Caco-2 (cell line): ENCODE measurements at places on chromosomes 3 and 15.

DNA sequence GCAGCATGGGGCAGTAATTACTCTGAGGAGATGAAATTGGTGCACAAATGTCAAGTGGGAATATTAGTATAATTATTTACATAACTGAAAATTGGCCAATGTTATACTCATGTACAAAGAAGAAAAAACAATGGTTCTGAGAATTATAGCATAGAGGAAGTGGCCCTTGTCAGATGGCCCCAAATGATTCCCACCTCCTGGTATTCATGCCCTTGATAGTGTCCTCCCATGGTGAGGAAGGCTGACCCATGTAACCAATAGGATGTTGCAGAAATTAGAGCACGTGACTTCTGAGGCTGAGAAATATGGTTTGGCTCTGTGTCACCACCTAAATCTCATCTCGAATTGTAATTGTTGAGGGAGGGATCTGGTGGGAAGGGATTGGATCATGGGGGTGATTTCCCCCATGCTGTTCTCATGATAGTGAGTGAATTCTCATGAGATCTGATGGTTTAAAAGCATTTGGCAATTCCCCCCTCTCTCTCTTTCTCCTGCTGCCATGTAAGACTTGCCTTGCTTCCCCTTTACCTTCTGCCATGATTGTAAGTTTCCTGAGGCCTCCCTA, 368.5 kb downstream of the SHQ1 start:
- no peak for DNase-seq

- no peak for DNase-seq
Measured at GRCh38 chr3:5994651-5995050, 807.1 kb downstream of the EDEM1 start.

DNA sequence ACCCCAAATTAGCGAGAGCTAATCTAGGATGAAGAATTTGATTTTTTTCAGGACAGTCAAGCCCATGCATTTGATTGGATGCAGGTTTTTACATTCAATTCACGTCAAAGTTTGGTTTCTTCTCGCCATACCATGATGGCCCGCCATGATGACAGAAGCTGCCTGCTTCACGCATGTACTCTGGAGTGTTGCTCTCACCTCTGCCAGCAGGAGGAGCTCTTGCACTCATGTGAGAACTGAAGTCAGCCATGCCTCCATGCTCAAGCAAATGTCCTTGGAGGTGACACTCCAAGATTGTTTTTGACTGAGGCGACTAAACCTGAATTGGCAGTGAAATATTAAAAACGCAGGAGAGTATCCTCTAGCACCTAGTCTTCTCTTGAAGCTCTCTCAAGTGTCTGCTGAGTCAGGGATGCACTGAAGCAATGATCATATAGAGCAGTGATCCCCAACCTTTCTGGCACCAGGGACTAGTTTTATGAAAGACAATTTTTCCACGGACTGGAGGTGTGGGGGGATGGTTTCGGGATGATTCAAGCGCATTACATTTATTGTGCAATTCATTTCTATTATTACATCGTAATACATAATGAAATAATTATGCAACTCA, 120.9 kb downstream of the SAMMSON start:
- DNase-seq, result peak; percentile 77

- no peak for DNase-seq
Measured at GRCh38 chr15:70964058-70964457, 71.4 kb downstream of the LRRC49 start.

- no peak for DNase-seq
Measured at GRCh38 chr3:6112546-6112945, 748.4 kb upstream of the GRM7 start.

GRCh38 chr3:14900881-14901873, 46.2 kb upstream of the NR2C2 start:
- no peak for DNase-seq

DNA sequence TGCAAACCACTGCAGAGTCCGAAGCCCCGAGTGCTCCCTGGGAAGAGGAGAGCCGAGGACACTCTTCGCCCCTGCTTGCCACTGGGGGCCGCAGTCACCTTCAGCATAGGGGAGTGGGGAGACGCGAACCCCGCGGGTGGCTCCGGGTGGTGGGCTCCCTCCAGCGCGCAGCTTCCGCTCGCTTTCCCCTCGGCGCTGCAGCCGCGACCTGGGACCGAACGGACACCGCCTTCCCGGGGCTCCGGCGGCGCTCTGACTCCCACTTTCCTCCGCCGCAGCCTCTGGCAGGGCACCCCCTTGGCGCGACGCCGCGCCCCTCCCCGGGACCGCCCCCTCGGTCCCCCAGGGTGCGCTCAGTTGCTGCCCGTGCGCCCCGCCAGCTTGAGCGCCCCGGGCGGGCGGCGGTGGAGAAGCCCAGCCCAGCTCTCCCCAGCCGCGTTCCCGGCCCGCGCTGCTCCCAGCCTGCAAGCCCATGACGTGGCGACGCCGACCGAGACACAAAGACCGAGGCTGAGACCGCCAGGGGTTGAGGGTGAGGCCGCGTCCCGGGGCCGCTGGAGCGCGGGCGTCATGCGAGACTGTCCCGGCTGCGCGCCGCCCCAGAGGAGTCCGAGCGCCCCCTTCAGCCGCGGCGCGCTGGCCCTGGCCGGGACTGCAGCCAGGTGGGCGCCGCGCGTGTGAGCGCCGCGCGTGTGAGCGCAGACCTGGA, at the start of gene MINAR1:
TSS of gene MINAR1 (plus strand) at position 701 of the 709 bp plus-strand sequence. CDS start 23,812 bp downstream, outside the sequence.
- no peak for DNase-seq

DNA sequence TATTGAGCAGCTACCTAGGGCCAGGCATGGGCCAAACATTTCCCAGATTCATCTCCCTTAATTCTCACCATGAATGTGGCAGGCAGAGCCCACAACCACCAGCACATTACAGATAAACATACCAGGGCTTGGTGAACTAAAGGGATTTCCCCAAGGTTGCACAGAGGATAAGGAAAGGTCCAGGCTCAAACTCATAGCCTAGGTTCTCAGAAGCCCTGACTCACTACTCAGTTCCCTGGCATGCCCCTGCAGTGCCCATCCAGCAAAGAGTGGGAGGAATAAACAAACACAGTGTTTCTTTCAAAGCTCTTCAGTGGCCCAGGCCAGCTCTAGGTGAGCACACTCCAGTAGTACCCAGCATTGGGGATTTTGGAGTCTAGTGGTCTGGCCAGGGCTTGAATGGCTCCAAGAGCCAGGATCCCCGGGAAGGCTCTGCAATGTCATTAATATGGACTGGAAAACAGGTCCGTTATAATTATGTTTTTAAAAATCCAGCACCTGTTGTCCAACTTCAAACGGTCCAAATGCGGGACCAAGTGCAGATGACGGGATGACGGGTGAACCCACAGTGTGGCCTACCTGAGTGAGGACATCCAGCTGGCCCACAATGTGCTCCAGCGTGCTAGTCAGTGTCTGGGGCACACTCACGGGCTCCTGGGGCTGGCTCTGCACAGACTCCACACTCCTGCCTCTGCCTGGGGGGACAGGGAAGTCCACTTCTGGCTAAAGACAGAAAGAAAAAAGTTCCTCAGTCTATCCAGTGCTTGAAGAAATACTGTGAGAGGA, 39.8 kb upstream of the DUSP7 start:
- DNase-seq, result no peak

GRCh38 chr3:48016301-48016973, at the start of gene MAP4:
Gene MAP4, minus strand, starts transcription at chr3:48016416. Its CDS starts 17,556 bp downstream, at chr3:47998860.
- DNase-seq, result no peak

GRCh38 chr3:132225664-132226063, 91.5 kb upstream of the ACP3 start:
- no peak for DNase-seq

DNA sequence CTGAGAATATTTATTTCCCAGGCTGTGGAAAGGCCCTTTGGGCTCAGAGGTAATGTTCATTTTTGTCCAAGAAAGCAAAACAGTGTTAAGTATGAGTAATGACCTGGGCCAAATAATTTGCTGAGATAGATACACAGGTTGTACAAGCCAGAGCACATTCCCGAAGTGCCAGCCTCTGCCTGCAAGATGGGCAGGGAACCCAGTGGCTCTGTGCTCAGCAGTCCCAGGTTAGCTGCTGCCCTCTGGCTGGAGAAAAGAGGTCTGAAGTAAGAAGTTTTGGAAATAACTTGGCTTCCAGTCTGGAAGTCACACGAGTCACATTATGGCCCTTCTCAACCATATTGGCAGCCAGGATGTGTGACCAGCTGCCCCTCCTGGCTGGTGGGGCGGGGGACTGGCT, 20.2 kb downstream of the MYZAP start:
- peak; percentile 38 for DNase-seq

DNA sequence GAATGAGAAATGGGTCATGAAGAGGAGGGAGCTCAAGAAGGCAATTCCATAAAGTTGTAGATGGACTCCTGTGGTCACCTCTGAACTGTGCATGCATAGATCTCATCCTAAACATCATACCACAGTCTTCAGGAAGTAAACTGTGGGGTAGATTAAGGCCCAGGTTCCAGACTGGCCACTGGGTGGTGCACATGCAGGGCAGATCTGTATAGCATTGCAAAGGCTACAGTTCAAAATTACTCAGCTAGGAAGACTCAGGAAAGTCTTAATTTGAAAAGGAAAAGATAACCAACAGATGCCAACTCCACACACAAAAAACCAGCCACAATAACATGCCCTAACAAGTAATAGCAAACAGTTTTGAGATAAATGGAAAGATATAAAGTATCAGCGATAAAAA, 20.3 kb downstream of the KY start:
- DNase-seq, result no peak

DNA sequence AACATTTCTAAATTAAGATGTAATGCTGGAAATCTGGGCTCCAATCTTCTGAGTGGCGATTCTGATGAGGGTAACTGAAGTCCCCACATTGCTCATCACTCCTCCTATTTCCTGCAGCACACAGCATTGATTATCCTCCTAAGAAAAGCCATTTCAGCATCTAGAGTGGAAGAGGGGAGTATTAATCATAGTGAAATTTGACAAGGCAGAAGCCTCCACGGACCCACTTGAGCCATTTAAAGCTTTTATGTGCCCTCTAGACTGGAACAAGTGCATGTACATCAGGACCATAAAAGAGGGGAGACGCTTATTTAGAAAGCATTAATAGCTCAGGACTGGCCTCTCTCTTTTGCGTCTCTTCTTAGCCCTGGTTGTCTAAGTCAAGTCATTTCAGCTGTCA, 25.8 kb downstream of the AQP9 start:
- no peak for DNase-seq

GRCh38 chr15:90234096-90234988, at the start of gene GDPGP1:
Gene GDPGP1, plus strand, starts transcription at chr15:90234209. Its CDS starts 6,700 bp downstream, at chr15:90240909.
- DNase-seq, result no peak

GRCh38 chr15:28921919-28922706, 36.3 kb downstream of the APBA2 start:
- no peak for DNase-seq

DNA sequence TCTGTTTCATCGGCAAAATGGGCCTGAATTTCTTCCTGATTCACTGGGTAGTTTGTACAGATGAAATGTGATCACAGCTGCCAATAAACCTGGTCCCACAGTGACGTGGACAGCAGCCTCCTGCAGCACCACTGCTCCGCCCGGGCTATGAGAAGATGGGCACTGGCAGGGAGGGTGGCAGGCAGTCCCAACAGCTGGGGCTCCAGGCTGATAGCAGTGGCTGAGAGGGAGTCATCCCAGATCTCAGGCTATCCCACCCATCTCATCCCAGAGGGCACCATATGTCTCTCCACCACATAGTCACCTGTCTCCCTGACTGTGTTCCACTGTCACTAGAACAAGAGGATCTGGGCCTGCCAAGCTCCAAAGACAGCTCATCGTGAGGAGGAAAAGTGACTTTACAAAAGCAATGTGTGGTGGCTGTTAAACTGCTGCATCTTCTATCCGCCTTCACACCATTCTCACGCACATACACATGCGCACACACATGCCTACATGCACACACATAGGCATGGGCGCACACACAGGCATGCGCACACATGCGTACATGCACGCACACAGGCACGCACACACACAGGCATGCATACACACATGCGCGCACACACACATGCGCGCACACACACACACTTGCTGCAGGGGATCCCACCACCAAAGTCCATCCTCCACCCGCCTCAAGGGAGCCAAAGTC, 46.2 kb downstream of the RGMA start:
- DNase-seq, result no peak

GRCh38 chr15:55334371-55334770, 15.3 kb downstream of the PIGB start:
- DNase-seq, result no peak

DNA sequence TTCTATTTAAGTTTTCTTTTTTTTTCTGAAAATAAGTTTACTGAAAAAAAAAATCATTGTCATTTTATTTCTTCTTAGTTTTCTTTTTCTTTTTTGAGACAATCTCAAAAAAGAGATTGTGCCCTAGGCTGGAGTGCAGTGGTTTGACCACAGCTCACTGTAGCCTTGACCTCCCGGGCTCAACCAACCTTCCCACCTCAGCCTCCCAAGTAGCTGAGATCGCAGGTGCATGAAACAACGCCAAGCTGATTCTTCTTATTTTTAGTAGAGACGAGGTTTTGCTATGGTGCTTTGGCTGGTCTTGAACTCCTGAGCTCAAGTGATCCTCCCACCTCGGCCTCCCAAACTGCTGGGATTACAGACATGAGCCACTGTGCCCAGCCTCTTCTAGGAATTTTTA, 65.7 kb upstream of the OSTN start:
- DNase-seq, result no peak

DNA sequence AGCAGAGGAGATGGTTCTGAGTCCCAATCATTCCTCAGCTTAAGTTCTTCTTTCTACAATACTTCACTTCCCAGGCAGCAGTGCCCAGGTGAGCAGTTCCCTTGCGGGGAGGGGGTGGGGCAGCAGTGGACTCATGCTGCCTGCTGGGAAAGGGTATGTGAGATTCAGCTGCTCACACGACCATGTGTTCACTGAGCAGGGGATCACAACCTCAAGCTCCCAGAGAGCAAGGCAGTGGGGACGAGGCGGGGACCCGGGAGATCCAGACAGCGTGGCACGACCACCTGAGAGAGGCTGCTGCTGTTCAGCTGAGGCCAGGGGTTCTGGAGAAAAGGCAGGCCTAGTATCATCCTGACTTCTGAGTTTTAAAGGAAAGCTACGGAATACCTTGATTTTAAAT, 166.6 kb downstream of the XXYLT1 start:
- no peak for DNase-seq

GRCh38 chr3:169923189-169923588, 11.8 kb downstream of the SAMD7 start:
- DNase-seq, result no peak

- DNase-seq, result no peak
Measured at GRCh38 chr15:59053482-59053881, 51.5 kb upstream of the CCNB2 start.
